ENCODE measurements at places on chromosomes 3 and 15.

DNA sequence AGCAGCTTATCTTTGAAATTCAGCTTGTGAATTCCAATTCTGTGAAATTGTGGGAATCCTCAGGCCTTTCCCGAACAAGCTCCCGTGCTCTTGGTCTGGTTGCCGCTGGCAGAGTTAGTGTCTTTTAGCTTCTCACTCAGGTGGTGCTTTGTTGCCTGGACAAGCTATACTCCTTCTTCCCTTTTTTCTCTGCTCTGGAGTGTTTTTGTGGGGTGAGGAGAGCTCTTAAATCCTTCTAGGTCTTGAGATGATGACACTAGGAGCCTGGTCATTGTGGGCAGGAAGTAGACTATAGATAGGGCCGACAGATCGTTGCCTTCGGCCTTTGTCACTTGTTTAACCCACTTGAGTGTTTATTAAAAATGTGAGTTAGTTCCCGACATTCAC lies 93.8 kb downstream of the SLCO3A1 start:
- no peak for DNase-seq

DNA sequence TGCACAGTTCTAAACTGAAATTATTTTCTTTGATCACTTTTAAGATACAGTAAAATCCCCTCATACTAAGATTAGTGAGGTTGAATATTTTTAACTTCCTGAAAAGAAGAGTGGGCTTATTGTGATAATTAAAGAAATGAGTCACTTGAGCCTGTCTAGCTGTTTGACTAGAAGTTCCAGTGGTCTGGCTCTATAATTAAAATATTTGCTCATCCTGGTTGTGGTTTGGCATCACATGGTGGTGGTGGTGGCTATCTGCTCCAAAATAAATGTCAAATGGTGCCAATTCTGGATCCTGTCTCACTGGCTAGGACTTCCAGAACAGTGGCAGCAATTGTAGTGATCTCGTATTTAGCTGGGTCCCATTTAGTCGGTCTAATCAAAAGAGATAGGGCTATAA lies 8.6 kb upstream of the TEX9 start:
- no peak for DNase-seq

DNA sequence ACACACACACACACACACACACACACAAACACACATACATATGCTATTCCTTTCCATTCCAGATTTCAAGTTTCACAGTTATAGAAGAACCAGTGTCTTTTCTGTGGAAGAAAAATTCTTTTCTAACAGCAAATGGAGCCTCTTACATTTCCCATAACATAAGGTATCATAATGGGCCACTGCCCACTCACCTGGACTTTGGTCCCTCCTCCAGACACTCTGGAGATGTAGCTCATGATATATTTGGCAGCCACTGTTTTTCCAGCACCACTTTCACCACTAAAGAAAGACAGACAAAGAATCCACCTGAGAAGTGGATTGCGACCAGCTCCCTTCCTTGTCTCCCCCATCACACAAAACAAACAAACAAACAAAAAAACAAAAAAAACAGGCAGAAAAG lies 29.8 kb downstream of the LDHAL6B start:
- no peak for DNase-seq

DNA sequence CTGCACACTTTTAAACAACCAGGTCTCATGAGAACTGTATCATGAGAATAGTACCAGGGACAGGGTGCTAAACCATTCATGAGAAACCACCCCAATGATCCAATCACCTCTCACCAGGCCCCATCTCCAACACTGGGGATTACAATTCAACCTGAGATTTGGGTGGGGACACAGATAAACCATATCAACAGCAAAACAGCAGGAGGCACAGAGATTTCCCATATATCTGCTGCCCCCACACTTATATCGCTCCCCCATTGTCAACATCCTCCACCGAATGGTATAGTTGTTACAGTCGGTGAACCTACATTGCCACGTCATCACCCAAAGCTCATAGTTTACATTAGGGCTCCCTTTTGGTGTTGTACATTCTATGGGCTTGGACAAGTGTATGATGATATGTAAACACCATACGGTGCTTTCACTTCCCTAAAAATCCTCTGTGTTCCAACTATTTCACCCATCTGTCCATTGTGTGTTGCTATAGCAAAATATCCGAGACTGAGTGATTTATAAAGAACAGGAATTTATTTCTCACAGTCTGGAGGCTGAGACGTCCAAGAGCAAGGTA lies 224.8 kb downstream of the FAM43A start:
- DNase-seq: no peak

- no peak for DNase-seq
Observed at GRCh38 chr3:183587336-183587735, 31.8 kb upstream of the KLHL6 start.

Data from stimulated activated CD8-positive, alpha-beta memory T cell treated with anti-CD3 and anti-CD28 coated beads, Interleukin-4, amount 100 ng/mL, for 4 hours (primary cell).